ENCODE measurements at places on chromosomes 6 and 20.
A peak's percentile ranks its signal among the peaks of the same experiment; 100 is the strongest.

DNA sequence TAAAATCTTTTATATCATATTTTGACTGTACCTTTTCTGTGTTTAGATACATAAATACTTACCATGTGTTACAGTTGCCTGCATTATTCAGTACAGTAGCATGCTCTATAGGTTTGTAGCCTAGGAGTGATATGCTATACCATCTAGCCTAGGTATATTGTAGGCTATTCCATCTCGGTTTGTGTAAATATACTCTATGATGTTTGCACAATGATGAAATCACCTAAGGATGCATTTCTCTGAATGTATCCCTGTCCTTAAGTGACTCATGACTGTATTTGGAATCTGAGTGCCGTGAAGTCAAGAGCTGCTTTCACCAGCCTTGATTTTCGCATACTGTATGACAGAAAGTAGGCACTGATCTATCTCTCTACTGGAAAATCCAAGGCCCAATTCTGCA is 129.9 kb downstream of the UTRN start:
- no peak for DNase-seq

- DNase-seq: no peak
Measured at GRCh38 chr20:37364013-37364926, 18.3 kb downstream of the SRC start.

GRCh38 chr6:52983159-52983848 is 11.8 kb downstream of the GSTA4 start:
- DNase-seq: no peak

DNA sequence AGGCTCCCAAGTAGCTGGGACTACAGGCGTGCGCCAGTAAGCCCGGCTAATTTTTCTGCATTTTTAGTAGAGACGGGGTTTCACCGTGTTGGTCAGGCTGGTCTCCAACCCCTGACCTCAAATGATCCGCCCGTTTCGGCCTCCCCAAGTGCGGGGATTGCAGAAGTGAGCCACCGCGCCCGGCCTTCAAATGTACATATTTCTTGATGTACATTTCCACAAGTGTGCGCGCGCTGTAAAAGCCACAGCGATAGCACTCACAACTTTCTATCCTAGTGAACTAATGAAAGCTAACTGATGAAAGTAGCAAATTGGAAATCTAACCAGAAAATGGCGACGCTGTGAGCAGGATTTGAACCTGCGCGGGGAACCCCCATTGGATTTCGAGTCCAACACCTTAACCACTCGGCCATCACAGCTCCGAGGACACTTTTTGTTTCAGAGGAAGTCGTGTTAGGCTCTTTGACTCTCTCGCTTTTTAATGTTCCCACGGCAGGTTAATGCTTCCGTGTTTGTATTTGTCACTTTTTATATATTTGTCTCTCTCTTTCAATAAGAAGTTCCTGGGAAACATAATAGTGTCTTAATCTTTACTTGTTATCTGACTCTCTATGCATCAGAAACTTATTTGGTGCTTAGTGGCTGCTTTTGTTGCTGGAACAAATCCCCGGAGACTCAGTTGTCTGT is 199.4 kb upstream of the ZNF184 start:
- DNase-seq: no peak

DNA sequence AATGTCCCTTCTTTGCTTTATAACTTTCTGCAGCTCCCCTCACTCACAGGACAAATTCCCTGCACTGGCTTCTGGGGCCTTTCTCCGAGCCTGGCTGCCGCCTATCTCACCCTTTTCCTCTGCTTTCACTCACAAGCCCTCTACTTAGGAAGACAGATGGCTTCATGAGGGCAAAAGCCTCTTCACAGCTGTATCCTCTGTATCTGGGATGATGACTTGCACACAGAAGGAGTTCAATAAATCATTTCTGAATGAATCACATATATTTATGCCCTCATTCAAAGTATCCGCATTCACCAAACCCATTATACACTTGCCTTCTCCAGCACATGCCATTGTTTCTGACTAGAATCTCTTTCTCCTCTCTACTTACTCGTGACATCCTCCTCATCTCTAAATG is 159.0 kb upstream of the RIPOR2 start:
- no peak for DNase-seq

DNA sequence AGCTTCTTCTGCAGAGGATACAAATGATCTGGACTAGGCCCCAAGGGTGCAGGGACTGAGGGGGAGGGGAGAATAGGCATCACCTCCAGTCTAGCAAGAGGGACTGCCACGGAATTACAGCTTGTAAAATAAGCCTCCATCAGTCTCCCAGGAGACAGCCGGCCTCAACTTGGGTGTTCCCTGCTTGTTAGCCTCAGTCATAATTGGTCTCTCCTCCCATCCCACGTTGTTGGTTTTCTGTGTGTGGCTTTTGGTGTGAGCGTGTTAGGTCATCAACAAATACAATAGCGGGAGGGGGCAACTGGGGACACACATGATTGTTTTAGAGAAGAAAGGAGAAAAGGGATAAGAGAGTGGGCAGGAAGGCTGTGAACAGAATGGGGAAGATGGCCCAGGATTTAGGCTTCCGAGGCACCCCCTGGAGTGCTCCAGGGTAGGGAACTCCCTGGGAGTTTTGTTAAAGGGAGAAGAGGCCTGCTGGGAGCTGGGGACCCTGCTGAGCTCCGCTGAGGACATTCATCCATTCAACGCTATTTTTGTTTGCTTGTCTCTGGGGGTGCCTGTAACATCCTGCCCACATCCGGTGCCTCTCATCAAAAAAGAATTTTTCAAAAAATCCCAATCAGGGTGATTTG is 9.2 kb downstream of the FOXA2 start:
- no peak for DNase-seq

DNA sequence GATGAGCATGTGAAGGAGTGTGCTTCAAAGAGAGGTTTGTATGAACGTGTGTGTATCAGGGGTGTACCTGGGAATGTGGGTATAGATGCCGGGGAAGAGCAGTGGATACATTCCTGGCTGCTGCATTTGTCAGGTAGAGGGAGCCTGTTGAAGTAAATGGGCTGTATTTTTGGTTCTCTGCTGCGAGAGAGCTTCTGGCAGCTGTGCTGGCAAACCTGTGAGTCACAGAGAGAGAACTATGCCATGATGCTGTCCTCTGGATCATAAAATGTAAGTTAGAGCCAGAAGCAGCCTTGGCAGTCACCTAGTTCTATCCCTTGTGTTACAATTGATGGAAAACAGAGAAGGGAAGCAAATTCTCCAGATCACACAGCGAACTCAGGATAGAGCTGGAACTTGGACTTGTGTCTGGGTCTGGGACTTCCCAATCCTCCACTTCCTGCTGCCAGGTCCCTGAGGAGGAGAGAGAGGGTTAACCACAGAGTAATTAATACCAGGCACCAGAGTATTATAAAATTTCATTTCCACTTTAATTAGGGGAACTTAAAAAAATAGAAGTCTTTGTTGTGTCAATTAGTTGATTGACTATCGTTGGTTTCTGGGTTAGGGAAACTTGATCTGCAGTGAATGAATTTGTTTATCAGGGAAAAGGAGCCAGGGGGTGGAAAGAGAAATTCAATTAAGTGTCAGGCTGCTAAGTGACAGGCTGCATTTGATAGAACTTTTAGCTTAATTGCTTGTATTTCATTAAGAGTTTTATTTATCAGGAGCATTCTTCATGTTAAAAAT is 41.1 kb upstream of the GTSF1L start:
- no peak for DNase-seq

DNA sequence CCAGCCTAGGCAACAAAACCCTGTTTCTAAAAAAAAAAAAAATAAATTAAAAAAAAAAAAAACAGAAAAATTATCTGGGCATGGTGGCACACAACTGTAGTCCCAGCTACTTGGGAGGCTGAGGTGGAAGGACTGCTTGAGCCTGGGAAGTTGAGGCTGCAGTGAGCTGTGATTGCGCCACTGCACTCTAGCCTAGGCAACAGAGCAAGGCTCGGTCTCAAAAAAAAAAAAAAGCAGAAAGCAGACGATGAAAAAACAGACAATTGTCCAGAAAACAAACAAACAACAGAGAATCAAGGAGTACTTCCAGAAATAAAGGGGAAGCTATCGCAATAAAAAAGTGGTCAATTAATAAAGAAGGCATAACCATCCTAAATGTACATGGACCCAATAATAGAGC is 229.4 kb downstream of the GMDS start:
- DNase-seq: no peak

DNA sequence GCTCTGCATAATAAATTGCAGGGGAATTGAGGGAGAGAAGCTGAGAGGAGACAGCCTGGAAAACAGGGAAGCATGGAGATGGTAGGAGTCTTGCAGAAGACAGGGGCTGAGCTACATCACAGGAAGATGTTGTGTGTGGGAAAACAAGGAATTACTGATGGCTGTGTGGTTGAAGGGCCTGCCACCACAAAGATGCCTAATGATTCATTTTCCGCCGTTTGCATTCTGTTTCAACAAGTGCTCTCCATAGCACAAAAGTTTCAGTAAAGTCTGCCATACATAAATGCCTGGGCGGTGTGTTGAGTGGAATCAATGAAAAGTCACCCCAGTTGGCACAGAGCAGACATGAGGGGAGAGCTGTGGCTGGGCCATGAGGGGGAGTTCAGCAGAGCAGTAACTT is 5.6 kb upstream of the KLHL31 start:
- no peak for DNase-seq

DNA sequence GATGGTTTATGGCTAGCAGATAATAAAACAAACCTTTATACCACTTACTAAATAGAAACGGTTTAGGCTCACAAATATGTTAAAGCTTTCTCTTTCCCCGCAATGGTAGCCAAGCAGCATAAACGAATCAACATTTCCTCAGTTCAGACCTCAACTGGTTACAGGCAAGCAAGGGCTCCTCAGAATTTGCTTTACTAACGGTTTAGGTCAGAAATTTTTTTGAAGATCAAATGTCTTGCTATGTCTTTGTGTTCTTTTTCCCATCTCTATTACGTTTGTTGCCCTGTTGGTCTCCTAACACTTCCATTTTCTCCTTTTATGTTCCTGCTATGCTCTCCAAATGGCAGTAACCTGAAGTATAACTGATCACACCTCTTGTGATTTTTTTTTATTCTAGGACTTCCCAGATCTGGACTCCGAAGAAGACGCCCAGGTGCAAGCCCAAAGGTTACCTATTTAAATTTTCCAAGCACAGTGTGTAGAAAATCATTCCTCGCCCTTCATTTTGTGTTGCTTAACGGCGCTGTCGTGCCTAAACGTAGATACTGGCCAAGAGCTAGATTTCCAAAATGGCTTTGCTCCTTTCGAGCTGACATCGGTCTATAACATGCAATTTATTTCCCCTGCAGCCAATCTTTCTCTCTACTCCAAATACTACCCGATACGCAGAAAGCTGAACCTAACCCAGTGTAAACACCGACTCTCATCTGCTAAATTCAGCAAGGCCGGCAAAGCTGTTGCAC is 717 bp upstream of the ASF1A start:
- DNase-seq: no peak

GRCh38 chr6:7391151-7391550 is 1.5 kb downstream of the RIOK1 start:
- DNase-seq: no peak

- no peak for DNase-seq
Measured at GRCh38 chr6:80214436-80215022, 108.1 kb downstream of the BCKDHB start.

DNA sequence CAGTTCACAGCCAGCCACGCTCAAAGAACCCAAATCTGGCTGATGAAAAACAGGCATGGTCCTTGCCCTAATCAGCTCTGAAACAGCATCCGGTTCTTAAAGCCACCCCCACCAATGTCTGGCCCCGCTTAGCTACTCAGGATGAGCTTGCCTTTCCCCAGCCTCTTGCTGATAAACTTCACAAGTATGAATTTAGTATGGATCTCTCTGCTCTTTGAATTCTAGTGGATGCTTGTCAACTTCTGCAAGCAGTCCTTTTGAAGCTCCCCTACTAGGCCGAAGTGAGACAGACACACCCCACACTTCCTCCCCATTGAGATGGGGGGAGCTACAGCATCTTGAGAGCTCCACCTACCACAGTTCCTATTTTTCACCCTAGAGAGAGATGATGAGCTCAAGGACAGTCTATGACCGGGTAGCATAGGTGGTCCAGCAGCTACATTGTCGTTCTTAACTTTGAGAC is 36.7 kb downstream of the EBF4 start:
- DNase-seq: no peak

DNA sequence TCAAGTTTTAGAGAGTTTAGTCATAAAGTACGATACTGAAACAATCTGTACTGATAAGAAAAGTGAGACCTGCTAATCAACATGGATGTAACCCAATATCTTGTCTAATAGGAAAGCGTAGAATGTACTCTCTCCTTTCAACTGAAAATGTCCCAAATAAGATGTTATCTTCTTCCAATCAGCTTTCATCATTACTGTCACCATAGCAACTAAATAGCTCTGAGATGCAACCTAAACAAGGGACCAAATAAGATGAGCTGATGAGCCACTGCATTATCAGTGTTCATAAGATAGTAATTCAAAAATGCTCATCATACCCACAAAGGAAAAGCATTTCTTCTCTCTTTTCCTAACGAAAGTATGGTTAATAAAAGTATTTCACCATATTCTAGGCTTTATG is 1108.3 kb upstream of the MAP3K7 start:
- no peak for DNase-seq

DNA sequence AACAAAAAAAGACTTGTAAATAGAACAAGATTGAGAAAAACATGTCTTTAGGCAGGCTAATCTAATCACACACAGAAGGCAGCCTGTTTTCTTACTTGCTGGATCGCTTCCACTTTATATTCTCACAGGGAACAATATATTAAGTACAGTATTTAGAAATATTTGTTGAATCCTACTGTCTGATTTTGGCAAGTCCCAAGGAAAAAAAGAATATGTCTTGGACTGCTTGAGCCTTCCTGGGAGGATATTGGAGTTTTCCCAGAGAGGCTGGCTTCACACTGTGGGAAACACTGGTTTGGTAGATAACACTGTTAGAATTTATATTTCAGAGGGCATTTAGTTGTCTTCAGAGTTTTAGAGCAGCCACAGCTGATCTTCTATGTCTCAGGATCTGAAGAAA is 229.7 kb downstream of the PRL start:
- DNase-seq: no peak

DNA sequence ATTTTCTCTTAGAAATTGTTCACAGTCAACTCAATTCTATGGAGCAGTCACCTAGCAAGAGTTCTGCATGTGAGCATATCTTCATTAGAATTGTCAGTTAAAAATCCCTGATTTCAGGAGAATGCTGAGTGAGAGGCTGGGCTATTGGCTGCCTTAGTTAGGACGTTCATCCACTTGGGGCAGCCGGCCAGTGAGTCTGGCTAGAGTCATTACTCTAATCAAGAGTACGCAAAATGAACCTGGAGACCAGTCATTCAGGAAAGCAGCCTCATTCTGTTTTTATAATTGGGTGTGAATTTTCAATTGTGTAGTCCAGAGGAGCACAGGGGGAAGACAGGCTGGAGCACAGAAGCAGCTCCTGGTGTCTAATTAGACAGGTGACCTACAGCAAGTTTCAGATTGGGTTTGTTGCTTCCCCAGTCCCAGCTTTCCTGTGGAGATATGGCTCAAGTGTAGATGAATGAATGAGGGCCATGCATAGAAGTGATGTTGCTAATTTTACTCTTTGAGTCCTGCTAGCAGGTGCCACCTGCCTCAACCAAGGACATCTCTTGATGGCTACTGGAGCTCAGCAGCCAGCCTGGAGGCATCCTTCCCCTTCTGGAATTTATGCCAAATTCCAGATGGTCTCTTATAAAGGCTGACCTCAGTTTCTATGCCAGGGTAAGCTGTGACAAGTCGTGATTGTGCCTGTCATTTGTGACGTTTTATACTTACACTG is 265.7 kb downstream of the NKAIN2 start:
- DNase-seq: no peak

- DNase-seq: peak; percentile 79
Measured at GRCh38 chr20:3045042-3045815, 623 bp upstream of the MRPS26 start.

GRCh38 chr6:79506251-79506650 is 31.0 kb downstream of the LCA5 start:
- no peak for DNase-seq

All from nucleus accumbens (tissue), 56 donors.